Natural killer cell treated with Interleukin-12 subunit alpha and Interleukin-12 subunit beta and Interleukin-15 and Interleukin-18, amount 100 ng/mL, for 72 hours (primary cell): ENCODE measurements at places on chromosomes 13 and 19. TPM values are rescaled to one million over a fixed set of nuclear protein-coding genes. Genes with fewer than 3 reads are reported as not detected.

Gene KLF2
- 6.7 TPM for total RNA-seq

Gene KLC3
- total RNA-seq: not detected

Gene KLK3
- total RNA-seq: not detected

Gene GIPC3
- total RNA-seq: 0.40 TPM
